Activated CD4-positive, CD25-positive, alpha-beta regulatory T cell (primary cell): ENCODE measurements at places on chromosomes 5 and 9.

GRCh38 chr5:168291342-168291963, at the start of gene WWC1:
TSS of gene WWC1 (plus strand) at chr5:168291645. CDS start at chr5:168292153, 508 bp downstream.
- peak; percentile 28 for DNase-seq

- DNase-seq, result no peak
Observed at GRCh38 chr9:105457560-105458294, 9.9 kb downstream of the FSD1L start.

DNA sequence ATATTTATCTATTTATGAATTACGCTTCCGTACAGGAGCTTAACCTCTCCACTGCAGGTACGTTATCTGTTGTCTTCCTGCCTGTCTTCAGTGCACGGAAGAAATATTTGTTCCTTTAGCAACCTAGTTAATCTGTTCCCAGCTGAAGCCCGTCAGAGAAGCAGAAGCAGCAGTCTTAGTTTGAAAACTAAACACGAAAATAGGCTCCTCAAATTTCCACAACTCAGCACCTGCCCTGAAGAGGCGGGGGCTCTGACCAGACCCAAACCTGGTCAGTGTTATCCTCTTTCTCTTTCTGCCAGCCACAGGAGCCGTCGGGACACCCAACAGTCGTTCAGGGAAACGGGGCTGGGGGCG, 462 bp downstream of the NUDCD2 start:
- DNase-seq, result no peak

GRCh38 chr9:74804018-74804385, 83.7 kb downstream of the TRPM6 start:
- no peak for DNase-seq

- DNase-seq, result no peak
Observed at GRCh38 chr5:38420691-38421390, 135.6 kb downstream of the LIFR start.

- no peak for DNase-seq
Observed at GRCh38 chr9:109224751-109225150, 57.7 kb upstream of the FRRS1L start.

DNA sequence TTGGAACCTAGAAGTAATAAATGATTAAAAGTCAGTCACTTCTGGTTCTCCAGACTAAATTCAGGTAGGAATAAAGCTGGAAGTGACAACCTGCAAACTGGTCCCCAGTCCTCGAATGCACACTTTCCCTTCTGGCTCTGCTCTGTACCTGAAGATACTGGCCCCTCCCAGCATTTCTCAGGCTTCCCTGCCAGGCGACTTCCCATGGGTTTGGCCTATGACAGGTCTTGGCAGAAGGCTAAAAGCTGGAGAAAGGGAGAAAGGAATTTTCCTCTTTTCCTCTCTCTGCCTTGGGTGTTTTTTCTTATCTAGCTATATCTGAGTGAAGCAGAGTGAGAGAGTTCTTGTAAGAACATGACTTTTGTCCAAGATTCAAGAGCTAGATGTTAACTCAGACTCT, 1005.7 kb downstream of the DTWD2 start:
- DNase-seq, result no peak

DNA sequence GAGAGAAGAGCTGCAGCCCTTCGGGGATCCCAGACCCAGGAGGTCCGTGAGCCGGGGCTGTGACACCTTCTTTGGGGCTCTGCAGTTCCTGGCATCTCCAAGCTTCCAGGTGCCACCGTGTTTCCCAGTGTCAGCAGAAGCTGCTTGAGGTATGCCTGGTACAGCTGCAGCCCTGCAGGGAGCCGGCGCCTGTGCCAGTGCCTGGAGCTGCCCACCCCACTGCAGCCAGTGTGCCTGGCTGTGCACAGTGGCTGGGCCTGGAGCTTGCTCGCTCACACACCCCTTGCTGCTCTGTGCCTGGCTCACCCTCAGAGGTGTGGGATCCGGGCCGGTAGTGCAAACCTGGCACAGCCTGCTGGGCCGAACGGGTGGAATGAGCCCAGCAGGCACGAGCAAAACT, 65.5 kb downstream of the NACC2 start:
- DNase-seq, result no peak

- DNase-seq, result no peak
Observed at GRCh38 chr5:57887851-57888621, 405.4 kb upstream of the ACTBL2 start.

GRCh38 chr5:76451031-76451701, 48.1 kb downstream of the IQGAP2 start:
- DNase-seq, result no peak

DNA sequence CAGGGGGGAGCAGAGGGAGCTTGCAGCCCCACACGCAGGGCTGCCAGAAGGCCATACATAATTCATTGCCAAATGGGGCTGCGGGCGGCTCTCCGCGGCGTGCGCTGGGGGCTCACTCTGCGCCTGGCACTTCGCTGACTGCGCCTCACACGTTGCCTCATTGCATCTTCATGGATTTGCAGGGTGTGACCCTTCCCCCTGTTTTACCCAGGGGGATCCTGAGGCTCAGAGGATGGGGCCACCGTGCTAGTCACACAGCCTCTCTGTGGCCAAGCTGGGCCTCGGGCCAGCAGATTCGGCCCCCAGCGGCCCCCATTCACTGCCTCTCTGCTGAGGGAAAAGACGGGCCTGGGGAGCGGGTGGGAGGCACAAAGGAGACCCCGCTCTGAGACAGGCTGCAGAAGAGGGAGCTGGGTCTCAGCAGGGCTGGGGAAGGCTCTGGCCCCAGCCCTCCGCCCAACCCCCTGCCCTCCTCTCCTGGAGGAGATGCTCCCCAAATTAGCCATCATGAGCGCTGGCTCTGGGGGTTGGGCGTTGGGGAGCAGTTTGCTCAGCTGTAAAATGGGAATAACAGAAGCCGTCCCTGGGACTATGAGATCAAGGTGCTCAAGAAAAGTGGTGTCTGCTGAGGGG, 115.5 kb downstream of the C9orf50 start:
- DNase-seq, result no peak

GRCh38 chr5:175616083-175616482, 41.8 kb upstream of the HRH2 start:
- DNase-seq, result no peak

DNA sequence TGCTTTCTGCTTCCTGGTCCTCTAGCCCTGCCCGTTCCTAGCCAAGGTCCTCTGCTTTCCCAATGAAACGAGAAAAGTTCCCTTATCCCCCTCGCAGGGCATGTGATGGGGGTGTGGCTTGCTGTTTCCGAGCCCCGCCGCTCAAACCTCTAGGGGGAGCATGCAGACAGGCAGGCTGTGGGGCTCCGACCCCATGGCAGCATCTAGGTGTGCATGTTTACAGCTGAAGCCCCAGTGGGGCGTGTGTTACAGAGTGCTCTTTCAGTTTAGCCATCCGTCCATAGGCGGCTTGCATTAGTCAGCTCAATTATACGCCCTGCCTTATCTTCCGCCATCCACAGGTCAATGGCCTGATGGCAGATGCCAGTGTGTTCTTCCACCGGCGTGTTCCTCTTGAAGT, 48.3 kb upstream of the SPATA31E1 start:
- no peak for DNase-seq

DNA sequence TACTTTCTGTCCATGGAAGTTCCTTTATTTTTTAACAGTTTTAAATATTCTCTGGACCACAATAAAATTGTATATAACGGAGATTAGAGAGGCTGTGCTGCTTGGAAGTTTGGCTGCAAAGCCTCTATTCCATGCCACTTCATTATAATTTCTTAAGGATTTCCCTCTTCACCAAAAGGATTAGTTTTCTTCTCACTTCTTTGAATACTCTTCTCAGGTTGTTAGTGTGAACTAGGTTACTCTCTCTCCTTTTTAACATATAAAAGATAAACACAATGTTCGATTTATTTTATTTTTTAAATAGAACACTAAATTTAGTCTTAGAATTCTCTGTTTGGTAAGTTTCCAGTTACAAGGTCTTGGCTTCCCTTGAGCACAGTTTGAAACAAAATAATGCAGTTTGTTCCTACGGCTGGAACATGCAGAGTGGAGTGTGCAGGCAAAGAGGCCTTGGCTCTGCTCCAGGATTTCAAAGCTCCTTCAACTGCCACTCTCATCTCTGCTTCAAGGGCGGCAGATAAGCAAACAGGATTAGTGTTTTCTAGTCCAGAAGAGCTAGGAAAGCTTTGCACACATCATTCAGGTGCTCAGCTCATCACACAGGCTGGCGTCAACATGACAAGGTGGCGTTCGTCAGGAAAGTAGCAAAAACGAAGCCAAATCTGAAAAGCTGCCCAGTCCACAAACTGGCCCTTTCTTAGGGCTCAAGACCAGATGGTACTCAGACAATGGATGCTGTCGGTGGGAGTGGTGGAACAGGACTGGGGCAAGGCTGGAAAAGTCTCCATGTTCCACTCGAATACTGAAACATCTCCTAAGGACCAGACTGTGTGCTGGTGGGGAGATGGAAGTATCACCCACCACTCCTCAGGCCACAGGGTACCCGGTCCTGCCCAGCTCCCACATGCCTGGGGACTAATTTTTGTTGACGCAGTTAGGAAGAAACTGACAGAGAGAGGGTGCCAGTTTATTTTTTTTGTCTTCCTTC, 286.6 kb downstream of the CRB2 start:
- no peak for DNase-seq

DNA sequence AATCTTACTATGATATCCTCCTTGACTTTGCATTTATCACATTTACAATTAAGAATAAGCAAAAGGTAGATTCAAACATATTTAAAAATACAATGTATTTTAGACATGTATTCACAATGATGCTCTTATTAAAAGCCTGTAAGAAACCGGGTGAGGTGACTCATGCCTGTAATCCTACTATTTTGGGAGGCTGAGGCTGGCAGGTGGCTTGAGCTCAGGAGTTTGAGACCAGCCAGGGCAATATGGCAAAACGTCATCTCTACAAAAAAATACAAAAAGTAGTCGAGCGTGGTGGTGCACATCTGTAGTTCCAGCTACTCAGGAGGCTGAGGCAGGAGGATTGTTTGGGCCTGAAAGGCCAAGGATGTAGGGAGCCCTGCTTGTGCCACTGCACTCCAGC, 618.4 kb downstream of the CDH18 start:
- DNase-seq, result no peak

GRCh38 chr5:84080908-84081307, 303.8 kb downstream of the EDIL3 start:
- DNase-seq, result no peak

DNA sequence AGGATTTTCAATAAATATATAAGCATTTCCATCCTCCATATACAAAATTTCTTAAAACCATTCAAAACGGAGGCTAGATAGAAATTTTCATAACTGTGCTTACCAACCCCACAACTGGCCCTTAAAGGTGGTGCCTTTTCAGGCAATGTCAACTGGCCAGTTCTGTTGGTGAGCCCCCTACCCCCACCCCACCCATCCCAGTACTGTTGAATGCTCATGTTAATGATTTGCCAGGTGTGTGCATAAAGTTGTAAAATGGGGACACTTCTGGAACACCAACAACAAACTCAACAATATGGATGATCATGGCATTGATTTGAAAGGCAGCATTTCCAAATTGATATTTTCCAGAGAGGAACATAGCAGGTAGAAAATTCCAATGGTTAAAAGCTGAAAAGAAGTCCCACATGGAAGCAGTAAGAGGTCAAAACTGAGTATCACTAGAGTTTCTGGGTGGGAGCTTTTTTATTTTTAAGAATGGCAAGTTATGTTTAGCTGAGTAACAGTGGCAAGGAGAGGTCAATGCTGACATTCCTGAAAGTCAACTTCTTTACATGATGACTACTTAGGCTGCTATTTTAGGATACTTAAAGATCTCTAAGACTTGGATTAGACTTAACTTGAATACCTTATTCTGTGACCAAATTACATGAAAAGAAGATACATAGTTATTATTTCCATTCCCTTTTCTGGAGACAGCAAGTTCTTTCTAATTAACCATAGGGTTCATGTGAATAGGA, 2.7 kb downstream of the LEAP2 start:
- DNase-seq, result no peak

DNA sequence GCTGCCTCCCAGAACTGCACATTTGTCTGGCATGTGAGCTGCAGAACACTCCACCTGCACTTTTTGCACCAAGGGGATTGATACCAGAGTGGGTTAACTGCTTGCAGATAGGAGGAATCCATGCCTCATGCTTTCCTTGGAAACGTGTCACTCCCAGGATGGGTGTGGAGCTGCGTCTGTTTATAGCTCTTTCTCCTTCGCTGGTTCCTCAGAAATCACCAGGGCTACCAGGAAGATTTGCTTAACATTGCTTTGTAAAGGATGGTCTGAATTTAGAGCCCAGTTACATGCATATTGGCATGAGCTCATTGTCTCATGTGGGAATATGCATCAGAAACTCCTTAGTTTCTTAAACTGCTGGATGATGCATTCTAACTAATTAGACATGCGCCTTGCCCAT, 234.6 kb downstream of the GADD45G start:
- no peak for DNase-seq
